G401 (cell line): ENCODE measurements at places on chromosomes 6 and 20. TPM values are rescaled to one million over a fixed set of nuclear protein-coding genes. Genes with fewer than 3 reads are reported as not detected.

GRCh38 chr6:1851681-1852456, 242.2 kb downstream of the FOXC1 start:
- DNase-seq, result peak; percentile 94

DNA sequence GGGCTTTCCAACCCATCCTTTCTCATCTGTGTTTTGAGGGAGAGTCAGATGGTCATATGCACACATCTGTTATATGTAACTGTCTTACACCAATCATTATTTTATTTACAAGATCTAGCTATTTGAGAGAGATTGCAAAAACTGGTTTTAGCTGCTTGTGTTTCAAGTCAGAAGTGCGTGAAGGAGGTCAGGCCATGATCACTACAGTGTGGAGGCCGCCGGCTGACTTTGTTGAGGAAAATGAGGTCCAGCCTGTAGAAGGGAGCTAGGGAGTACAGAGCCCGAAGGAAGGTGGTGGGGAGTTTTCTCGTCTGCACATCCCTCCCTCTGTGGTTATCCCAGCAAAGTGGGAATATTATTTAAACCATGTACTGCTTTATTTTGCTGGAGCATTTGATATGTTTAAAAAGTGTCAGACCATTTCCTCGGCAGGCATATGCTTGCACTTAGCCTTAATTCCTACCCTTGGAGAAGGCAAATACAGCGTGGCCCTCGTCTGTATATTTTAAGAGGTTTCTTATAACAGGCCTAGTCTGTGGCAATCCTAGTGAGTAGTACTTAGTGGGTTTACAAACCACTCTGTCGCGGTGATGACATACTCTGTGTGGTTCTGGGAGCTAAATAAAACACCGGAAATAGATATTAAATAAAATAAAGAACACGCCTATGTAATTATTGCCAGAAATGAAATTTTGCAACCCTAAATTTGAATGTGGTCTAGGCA, 95.6 kb downstream of the UST start:
- no peak for DNase-seq

The BPIFB4 gene
- total RNA-seq, result not detected in 2 replicates

DNA sequence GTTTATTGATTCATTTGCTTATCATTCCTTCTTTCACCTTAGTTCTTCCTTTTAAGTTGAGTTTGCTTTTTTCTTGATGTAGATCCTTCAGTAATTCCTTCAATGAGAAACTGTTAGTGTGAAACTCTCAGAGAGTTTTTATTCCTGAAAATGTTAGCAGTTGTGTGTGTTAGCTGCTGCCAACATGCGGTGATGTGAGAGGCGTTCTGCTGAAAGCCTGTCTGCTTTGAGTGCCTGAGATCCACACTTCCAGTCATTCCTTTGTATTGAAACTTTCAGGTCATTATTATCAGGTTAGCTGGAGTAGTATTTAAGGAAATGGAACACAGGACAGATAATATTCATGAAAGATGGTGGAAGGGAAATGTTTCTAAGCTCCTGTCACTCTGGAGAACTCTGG, 70.0 kb upstream of the SUPT3H start:
- no peak for DNase-seq

DNA sequence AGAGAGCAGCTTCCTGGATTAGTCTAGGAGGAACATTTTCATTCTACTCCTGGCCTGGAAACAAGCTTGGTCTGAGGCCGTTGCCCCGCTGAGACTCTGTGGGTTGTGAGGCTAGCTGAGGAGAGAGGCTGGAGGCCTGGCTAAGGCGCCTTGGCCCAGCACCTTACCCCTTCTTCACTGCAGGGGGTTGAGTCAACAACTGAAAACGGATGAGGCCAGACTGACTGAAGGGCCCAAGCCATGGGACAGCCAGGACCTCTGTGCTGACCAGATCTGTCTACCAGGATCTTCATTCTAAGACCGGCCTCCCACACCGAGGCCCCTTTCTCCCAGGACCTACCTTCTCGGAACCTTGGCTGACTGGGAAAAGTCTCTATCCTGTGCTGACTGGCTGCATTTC, 3.5 kb upstream of the AVP start:
- no peak for DNase-seq

The BLCAP gene
- total RNA-seq, result 19.3 and 24.9 TPM in 2 replicates

DNA sequence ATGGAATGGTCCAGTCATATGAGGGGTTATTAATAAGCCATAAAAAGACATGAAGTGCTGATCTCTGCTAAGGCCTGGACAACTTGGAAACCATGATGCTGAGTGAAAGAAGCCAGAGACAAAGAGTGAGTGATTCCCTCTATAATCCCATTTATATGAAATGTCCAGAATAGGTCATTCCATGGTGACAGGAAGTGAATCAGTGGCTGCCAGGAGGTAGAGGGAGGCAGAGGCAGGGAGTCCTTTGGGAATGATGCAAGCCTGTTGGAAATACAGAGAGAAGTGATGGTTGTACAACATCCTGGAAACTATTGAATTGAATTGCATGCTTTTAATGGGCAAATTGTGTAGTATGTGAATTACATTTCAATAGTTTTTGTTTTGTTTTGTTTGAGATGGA, 26.4 kb downstream of the ANKRD60 start:
- no peak for DNase-seq

The PIGU gene
- 11.8 and 15.8 TPM in 2 replicates for total RNA-seq

The ZGPAT gene
- 49.4 and 52.7 TPM in 2 replicates for total RNA-seq

DNA sequence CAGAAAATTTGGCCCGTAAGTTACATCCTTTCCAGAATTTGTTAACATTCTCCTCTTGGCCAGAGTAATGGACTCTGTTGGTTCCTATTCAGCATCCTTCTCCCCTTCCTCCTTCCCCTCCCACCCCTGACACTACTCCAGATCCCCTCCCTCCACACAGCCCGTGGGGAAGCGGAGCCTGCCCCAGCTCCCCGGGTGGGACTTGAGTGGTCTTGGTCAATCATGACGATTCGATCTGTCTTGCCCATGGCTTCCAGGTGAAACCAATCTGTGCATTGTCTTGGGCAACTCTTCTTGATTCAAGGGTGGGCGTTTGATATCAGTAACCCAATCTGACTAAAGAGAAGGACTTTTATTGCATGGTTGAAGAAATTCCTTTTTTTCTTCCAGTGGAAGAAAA, 143.9 kb downstream of the ANKRD60 start:
- DNase-seq, result no peak

DNA sequence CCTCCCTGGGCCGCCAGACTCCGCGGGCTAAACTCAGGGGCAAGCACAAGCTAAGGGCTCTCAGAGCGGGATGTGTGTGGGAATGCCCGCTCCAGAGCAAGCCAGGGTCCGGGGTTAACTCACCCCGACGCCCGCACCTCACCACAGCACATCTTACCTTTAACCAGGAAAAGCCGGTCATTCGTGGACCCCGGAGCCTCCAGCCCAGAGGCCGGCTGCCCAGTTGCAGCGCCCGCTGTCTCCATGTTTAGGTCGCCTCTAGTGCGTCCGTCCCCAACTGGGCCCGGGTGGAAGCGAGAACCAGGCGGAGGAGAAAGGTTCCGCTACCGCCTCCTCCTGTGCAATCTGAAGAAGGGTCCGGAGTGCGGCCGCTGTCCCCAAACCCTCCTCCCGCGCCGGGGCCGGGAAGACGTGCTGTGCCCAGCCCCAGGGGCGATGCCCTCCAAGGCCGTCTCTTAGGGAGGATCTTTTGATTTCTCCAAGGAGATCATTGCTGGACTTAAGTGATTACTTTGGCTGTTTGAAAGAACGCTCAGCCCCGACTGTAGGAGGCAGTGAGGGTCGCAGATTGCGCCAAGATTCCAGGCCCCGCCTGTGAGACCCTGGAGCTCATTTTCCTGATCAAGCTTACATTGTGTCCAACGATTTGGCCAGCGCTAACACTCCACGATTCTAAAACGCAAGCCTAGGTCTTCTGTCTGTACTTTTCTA, at the start of gene TMEM242:
TSS of gene TMEM242 (minus strand) at position 265 of the 711 bp plus-strand sequence. CDS start at position 245, 20 bp downstream.
- DNase-seq, result peak; percentile 90

The KCNG1 gene
- 0.85 and 1.4 TPM in 2 replicates for total RNA-seq

DNA sequence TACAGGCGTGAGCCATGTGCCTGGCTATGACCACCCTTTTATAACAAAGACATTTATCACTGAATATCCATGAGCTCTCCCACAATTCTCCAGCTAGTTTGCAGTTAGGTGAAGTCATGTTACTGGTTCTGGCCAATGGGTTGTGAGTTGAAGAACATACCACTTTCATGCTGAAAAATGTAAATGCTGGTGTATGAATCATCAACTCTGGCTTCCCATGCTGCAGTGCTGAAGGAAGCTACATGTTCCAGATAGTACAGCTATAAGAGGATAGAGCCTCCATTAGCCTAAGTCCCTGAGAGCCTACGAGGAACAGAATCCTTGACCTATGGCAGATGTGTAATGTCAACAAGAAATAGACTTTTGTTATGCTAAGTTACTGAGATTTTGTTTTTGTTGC, 180.4 kb downstream of the BTBD9 start:
- no peak for DNase-seq

- DNase-seq, result no peak
Measured at GRCh38 chr6:166760288-166760687, 133.2 kb upstream of the RPS6KA2 start.

- no peak for DNase-seq
Measured at GRCh38 chr20:61974357-61974665, 91.4 kb downstream of the TAF4 start.

DNA sequence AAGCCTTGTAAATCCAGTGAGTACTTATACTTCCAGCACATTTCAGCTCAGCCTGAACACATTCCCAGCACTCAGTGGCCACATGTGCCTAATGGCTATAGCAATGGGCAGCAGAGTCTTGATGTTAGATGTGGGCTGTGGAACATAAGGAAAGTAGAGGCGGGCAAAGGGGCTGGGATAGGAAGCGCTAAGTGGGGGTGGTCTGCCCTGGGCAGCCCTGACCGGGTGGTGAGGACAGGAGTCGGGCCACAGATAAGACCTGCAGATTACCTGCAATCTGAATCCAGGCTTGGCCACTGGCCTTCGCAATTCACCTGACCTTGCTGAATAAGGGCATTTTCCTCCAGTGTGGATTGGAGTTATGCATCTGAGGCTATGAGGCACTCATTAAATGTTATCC, 11.1 kb upstream of the HMGA1 start:
- no peak for DNase-seq

GRCh38 chr6:89667872-89668556, 29.5 kb upstream of the LYRM2 start:
- DNase-seq, result peak; percentile 12

DNA sequence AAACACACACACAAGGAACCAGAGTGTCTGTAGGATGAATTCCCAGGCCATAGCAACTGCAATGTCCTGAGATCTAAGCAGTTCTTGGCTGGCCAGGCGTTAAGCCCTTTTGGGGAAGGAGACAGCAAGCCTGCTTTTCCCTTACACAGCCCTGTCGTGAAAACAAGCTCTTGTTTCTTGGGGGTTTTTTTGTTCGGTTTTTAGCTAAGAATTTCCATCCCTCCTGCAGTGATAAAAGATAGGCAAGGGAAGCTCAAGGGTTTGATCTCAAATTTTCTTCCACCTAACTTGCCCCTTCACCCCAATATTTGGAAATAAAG, 1.5 kb downstream of the TNFRSF21 start:
- DNase-seq, result no peak
